Activated CD4-positive, alpha-beta T cell treated with anti-CD3 and anti-CD28 coated beads, Interleukin-2, amount 50 U/mL, for 1 hour (primary cell): ENCODE measurements at places on chromosomes 1 and 21.

GRCh38 chr1:24275510-24275909 lies 43.6 kb upstream of the GRHL3 start:
- no peak for DNase-seq

DNA sequence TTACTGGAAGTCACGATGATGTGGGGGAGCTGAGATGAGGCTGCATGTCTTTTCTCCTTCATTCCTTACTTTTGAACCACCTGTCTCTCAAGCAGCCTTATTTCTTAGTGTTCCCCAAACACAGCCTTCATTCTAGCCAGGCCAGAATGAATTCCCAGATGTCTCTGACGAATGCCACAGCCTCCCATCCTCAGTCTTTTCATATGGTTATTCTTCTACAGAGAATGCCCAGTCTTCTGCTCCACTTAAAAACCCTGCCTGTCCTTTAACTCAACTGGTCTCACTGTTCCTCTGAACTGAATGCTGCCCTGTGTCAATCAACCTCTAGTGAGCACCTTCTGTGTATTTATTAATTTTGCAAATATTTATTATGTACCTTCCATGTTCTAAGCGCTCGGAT lies 156.2 kb downstream of the PLA2G4A start:
- DNase-seq: no peak

GRCh38 chr1:227234998-227235405 lies 83.3 kb downstream of the CDC42BPA start:
- no peak for DNase-seq

GRCh38 chr1:17797478-17797877 lies 42.3 kb downstream of the ACTL8 start:
- no peak for DNase-seq

- DNase-seq: no peak
These were observed 258.8 kb downstream of the VAV3 start for GRCh38 chr1:107706182-107706581.

- no peak for DNase-seq
These were observed 13.7 kb downstream of the ACTRT2 start for GRCh38 chr1:3034728-3035562.

DNA sequence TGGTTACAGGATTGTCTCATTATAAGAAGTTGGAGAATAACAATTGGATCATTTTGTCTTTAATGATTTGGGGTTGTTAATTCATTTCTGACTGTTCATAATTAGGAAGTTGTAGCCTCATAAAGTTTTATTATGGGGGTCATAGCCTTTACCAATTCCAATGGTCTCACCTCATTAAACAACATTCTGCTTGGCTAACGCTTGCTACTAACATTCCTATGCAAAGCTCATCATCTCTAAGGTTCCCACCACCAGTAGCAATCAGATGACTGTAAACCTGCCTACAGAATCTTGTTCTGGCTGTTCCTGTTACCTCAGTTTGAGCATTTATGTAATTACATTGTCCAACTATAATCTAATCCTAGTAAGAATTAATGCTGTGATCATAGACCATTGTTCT lies 60.2 kb downstream of the ODF2L start:
- no peak for DNase-seq

DNA sequence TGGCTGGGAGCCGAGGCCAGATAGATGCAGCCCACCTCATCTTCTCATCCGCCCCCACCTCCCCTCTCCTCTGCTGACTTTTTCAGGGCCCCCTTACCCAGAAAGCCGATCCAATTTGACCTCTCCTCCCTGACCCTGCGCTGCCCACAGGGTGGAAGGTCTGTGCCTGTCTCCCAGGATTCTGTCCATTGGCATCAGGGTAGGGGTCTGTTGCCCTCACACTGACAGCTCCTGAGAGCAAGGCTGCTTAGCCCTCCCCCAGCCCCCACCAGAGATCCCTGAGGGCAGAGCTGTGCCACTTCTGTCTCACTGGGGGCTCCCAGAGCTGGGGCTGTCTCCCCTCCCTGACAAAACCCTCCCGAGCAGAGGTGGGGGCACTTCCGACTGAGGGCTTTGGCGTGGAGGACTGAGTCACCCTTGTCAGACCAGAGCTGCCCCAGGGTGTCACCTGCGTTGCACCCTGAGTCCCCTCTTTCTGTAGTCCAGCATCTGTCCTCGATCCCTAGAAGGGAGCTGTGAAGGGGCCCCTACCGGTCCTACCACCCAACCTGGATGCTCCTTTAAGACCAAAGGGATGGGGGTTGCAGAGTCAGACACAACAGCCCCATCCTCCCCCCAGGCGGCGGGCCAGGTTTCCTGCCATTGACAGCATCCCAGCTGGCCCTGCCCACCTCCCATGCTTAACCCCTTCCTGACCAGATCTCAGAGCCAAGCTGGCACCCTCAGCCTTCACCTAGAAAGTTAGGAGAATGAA lies 2.4 kb upstream of the FAM110D start:
- DNase-seq: no peak

GRCh38 chr1:157155658-157156057 lies 17.5 kb upstream of the ETV3 start:
- no peak for DNase-seq

DNA sequence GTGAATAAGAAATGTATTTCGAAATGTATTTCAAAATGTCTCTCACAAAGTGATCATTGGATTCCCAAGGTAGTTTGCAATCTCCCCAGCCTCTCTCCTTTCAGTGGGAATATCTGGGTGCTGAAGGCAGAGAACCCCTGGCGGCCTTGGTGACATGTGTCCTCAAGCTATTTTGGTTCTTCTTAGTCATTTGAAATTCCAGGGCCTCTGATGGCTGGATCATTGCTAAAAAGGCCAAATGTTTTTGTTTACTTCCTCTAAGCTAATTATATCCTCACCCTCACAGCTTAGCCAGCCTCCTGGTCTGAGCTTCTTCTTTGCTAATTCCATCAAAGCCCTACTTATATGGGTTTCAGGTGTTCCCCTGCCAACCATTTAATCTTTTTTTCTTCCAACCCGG lies 71.2 kb downstream of the LRRC40 start:
- DNase-seq: no peak

DNA sequence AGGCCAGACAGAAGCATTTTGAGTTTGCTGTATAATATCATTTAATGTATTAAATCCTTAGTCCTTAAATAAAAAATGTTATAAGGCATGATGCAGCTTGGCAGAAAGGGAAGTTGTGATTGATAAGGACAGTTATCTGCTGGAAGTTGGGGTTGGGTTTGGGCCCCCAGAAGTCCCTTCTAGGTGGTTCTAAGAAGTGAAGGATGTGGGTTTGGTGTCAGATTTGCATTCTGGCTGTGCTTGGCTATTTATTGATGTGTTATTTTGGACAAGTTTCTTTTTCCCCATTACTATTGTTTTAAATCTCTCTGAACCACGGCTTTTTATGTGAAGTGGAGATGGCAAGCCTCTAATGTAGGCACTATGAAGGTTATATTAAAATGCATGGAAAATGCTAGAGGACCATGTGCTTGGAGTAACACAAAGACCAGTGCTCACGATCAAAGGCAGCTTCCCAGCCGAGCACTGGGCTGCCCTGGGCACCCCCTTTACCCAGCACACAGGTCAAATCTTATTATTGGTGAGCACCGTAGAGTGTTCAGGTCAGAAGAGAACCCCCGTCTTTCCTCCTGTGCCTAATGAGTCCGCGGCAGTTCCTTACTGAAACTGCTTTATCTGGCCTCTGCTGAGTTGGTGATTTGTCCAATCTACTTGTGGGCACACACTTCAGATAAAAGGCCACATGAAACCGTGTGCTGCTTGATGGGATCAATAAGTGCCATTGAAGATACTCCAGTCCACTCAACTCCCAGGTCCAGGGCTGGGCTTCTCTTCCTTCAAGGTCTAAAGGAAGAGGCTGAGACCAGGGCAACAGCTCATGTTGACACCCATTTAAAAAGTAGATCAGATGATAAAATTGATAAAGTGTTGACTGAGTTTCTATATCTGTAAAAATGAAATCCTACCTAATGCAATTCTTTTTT lies 212.0 kb downstream of the PRDM2 start:
- no peak for DNase-seq

DNA sequence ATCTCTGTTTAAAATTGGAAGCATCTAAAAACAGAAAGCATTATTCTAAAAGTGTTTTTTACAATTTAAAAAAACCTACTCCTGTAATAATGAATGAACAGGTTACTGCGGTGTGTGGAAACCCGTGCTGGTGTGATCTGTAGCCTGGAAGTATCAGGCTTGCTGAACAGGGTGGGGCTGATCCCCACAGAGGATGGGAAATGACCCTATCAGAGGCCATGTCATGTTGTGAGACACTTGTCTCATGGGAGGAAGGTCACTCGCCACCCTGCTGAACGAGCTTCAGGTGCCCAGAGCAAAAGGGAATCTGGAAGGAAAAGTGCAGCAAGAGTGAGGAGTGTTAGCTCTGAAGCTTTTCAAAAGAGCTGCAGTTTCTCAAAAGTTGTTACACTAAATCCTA lies 320.7 kb downstream of the RRAGC start:
- DNase-seq: no peak

GRCh38 chr1:168163670-168164069 lies 15.1 kb upstream of the TIPRL start:
- DNase-seq: no peak

DNA sequence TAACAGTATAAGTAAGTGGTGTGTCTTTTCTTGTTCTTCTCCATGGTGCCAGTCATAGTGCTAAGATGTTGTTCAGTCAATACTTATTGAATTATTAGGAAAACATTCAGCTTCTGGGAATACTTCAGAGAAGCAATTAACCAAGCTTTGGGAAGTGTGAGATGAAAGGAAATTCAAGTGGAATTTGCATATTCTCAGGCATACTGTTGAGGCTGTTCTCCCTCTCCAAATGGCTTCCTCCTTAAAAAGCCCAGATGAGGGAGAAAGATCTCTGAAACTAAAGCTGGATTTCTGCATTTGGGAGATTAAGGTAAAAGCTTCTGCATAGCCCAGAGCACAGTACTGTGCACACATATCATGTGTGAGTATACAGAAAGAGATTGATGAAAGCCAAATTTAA lies 73.4 kb downstream of the MACF1 start:
- DNase-seq: no peak

GRCh38 chr1:61432616-61433388 lies 292.1 kb downstream of the TM2D1 start:
- DNase-seq: no peak

GRCh38 chr21:33360881-33361602 lies 36.3 kb downstream of the IFNAR1 start:
- DNase-seq: peak; percentile 92

- DNase-seq: no peak
These were observed 2.8 kb upstream of the ENAH start for GRCh38 chr1:225655509-225656258.

DNA sequence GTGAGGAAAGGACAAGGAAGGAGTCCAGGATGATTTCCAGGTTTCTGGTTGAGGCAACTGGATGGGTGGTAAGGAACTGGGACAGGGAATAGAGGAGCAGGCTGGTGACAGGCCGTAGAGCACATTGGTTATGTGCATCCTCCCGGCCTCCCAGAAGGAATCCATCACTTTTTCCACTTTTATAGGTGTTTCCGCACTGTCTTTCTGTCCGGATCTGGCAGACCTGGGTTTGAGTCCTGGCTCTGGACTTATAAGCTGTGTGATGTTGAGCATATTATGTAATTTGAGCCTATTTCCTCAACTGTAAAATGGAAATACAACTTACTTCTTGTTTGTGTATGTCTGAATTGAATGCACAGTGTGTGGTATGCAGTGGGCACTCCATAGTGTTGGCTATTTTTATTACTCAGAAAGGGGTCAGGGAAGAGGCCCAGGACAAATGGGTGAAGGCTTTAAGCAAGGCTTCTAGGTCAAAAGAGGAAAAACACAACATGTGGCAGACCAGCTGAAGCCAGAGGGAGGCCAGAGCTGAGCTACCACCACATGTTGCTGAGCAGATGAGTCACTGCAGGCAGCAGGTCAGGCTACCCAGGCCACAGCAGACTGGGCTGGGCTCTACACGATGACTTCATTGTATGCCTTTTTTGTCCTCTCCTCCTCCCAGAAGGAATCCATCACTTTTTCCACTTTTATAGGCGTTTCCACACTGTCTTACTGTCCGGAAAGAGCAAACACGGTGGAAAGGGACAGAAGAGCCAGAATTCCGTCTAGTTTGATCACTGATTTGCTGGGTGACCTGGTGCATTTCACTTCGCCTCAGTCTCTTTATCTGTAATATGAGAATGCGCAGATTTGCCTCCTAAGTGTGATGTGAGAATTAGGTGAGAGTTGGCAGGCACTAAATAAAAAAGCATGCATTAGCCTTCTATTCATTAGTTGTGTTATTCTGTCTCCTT lies 791 bp upstream of the MAST2 start:
- DNase-seq: no peak

GRCh38 chr1:228405200-228405978 lies 1.2 kb downstream of the TRIM11 start:
- no peak for DNase-seq

DNA sequence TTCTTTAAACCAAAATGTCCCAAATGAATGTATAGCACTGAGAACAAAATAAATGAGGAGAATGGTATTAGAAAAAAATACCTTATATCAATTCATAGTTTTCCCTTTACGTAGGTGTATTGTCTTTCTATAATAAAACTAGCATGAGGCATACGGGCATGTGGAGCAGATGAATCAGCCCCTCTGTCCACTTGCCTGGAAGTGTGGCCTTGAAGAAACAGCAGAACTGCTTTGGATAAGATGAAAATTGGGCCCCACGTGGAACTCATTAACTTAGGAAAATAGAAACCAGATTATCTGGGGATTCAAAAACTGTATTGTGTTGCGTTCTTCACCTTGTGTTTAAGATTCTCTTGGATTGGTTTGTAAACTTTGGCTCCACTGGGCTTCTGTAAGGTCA lies 356.8 kb upstream of the B3GALT2 start:
- DNase-seq: no peak

DNA sequence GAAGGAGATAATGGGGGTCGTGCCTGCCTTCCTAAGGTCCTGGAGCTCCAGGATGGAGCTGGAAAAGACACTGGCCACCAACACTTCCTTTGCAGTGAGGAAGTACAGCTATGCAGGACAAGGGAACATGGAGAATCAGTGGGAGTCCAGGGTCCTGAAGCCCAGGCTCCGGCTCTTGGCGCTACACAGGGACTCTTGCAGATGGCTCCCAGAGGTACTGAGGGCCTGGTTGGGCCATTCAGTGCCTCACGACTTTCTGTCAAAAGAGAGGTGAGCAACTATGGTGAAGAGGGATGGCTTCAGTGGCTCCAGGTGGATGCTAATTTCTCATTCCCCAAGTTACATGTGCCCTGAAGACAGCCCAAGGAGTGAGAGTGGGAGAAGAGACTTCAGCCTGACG lies 1.8 kb upstream of the ETNK2 start:
- DNase-seq: no peak

DNA sequence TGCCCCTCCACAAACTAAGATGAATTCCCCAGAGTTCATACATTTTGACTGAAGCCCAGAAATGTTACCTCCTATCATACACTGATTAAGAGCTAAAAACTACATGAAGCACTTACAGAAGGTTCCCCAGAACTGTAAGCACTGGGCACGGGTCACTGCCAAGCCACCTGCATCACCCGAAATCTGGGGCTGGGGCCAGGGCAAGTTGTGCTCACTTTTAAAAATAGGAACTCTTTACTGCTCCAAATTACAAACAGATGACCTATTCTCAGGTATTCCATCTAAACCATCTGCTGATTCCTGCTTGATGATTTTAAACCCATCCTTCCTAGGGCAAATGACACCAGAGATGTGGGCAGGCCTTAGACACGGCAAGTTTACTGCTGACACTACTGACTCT lies 4.8 kb downstream of the SETD4 start:
- no peak for DNase-seq

GRCh38 chr1:9671377-9672140 lies 20.0 kb downstream of the PIK3CD start:
- no peak for DNase-seq
